ENCODE measurements at places on chromosomes 2 and 18.

GRCh38 chr2:77016443-77017354, 505.5 kb downstream of the LRRTM4 start:
- no peak for DNase-seq

GRCh38 chr2:46885376-46885775, 30.2 kb downstream of the MCFD2 start:
- no peak for DNase-seq

GRCh38 chr2:143121079-143121478, 8.1 kb upstream of the ARHGAP15 start:
- DNase-seq: no peak

DNA sequence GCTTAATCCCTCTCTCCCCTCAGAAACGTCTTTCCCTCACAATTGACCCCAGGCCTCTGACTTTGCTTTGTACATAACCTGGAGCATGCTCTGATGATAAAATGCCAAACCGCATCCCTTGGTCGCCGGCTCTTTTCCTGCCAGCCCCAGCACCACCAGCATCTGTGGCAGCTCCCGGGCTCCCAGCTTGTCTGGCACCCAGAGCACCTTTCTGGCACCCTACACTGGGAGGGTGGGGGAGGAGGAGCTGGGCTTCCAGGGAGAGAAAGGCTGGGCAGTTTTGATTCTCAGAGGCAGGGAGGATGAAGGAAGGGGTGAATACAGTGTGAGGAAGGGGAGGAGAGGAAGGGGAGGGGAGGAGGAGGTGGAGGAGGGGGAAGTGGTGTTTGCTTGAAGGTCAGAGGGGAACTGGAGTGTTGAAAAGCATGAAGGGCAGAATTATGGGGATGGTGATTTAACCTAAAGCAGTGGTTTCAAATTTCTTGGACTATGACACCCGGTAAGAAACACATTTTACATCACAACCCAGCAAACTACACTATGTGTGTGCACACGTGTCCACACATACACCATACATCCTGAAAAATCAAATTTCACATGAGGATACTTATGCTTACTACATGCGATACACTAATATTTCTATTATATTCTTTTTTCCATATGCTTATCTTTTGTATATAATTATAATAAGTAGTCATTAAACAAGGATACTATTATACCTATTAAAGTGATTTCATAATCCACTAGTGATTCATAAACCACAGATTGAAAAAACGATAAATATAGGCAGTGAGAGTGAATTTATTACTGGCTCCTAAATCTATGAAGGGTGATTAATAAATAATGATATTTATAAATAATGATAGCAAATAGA, 30.0 kb upstream of the IGFBP2 start:
- no peak for DNase-seq

GRCh38 chr2:2698182-2699120, 367.4 kb upstream of the MYT1L start:
- DNase-seq: no peak

- peak; percentile 90 for DNase-seq
Observed at GRCh38 chr2:26687328-26687727, 5.2 kb upstream of the KCNK3 start.

GRCh38 chr2:109053716-109054115, 64.7 kb upstream of the EDAR start:
- DNase-seq: no peak

GRCh38 chr2:145599756-145600155, 1079.8 kb upstream of the ZEB2 start:
- no peak for DNase-seq

DNA sequence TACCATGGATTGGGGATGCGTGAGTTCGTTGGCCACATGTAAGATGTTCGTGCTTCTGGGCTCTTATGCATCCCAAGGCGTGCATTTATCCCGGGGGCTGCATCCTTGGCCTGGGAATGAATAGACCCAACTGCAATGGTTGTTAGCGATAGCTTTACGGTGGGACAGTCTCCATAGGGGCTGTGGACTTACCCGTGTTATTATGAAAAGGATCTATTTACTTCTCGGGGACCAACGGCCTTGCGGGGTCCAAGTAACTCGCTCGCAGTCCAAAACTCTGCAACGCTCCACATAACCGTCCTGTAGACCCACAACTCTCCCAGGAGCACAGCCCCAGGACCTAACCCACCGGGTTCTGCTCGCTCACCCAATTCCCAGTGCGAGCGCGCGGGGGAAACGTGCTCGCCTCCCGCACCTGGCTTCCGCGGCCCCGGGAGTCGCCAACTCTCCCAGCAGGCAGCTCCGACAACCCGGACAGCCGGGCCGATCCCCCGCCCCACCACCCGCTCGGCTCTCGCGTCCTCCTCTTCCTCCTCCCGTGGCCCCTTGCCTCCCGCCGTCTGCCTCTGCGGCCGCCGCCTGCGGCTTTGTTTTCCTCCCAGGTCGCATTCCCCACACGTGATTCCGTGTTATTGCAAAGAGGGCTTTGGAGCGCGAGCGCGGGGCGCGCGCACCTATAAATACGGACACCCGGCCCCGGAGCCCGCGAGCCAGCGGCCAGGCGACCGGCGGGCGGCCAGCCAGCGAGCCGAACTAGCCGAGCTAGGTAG, at the start of gene CABLES1:
CABLES1 (plus strand) TSS at position 706 of the 770 bp plus-strand sequence. CDS start 278 bp downstream, outside the sequence.
- peak; percentile 36 for DNase-seq

DNA sequence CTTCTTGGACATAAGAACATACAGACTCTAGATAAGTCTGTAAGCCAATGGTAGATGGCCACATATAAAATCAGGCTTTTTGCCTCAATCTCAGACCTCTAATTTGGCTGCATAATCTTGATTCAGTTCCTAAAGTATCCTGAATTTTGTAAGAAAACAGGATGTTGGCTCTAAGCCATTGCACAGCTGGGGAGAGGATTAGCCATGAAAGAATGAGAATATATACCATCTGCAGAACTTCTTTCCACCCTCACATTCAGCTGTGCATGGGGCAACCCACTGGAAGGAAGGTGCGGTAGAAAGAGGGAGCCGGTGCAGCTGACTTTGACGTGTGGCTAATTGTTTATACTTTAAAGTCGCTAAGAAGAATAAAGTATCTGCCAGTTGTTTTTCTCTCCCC, 1061.6 kb upstream of the FAM98A start:
- no peak for DNase-seq

GRCh38 chr2:239234191-239235175, 166.3 kb downstream of the HDAC4 start:
- no peak for DNase-seq

DNA sequence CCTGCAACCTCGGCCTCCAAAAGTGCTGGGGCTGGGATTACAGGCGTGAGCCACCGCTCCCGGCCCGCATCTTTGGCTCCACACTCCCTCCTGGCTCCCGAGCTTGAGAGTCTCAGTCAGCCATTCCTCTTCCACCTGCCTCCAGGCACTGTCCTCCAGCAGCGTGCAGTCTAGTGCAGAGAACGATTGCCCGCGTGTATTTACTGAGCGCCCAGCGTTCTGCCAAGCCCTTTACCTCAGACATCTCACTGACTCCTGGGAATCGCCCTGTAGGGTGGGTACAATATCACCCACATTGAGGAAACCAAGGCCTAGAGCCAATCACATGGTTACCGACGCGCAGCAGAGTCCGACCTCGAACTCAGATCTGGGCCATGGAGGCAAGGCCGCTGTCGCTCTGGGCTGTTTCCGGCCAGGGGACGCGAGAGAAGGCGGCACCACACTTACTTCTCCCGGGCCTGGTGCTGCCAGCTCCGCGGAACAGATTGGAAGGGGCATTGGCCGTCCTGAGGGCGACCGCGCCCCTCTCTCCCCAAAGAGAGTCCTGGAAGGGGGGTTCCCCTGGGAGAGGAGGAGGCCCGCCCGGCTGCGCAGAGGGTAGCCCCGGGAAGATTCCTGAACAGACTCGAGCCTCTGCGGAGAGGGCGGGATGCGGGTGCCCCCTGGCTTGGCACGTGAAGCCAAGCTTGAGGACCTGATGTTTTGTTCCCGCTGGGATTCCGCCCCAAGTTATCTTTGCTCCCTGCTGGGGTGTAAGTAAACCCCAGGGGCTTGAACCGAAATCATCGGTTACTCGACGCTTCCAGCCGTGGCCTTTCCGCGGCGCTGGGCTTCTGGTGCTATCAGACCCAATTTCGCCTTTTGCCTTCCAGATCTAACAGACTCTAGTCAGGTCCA, 5.2 kb upstream of the DLX2 start:
- DNase-seq: no peak
